NCI-H524 (cell line): ENCODE measurements at places on chromosomes 4 and X.

- DNase-seq = peak; percentile 55
Measured at GRCh38 chr4:5888222-5889001, 4.5 kb downstream of the CRMP1 start.

GRCh38 chr4:176793060-176793605, 411 bp upstream of the VEGFC start:
- DNase-seq = no peak

DNA sequence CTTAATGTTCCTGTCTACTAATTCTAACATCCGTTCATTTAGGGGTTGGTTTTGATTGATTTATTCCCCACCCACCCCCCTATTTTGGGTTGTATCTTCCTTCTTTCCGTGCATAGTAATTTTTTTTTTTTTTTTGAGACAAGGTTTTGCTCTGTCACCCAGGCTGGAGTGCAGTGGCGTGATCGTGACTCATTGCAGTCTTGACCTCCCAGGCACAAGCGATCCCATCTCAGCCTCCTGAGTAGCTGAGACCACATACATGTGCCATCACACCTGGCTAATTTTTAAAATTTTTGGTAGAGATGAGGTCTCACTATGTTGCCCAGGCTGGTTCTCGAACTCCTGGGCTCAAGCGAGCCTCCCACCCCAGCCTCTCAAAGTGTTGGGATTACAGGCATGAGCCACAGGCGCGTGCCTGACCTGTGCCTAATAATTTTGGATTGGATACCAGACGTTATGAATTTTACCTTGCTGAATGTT, 79.9 kb downstream of the ZFX start:
- no peak for DNase-seq

DNA sequence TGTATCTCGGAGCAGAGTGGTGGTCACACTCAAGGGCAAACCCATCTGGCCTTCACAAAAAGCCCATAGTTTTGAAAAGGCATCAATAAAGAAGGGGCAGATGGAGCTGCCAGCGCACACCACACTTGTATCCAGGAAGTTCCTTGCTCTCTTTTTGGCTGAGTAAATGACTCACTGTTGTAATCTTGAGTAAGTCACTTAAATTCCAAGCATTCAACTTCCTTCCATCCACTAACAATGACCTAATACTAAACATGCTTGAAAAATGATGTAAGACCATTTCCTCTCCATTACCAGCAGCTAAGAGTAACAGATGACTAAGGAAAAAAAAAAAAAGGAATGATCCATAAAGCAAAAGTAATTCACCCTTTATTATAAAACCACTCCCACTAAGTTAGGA, 32.4 kb upstream of the MYOZ2 start:
- no peak for DNase-seq

DNA sequence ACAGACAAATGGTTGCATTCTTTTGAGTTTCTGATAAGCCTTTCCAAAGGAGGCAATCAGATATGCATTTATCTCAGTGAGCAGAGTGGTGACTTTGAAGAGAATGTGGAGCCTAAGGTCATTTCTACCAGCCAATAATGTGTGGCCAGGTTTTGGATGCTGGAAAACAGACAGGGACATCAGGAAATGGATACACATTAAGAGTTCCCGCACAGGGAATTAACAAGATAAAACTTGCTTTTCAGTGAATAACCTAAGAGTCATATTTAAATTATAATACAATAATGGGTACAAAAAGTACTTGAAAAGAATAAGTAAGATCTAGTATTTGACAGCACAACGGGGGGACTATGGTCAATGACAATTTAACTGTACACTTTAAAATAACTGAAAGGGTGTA, 492.3 kb upstream of the FAM241A start:
- no peak for DNase-seq

GRCh38 chr4:136012220-136012619, 1520.1 kb downstream of the PCDH18 start:
- DNase-seq = no peak

GRCh38 chr4:74632634-74633033, 161.7 kb downstream of the BTC start:
- no peak for DNase-seq

DNA sequence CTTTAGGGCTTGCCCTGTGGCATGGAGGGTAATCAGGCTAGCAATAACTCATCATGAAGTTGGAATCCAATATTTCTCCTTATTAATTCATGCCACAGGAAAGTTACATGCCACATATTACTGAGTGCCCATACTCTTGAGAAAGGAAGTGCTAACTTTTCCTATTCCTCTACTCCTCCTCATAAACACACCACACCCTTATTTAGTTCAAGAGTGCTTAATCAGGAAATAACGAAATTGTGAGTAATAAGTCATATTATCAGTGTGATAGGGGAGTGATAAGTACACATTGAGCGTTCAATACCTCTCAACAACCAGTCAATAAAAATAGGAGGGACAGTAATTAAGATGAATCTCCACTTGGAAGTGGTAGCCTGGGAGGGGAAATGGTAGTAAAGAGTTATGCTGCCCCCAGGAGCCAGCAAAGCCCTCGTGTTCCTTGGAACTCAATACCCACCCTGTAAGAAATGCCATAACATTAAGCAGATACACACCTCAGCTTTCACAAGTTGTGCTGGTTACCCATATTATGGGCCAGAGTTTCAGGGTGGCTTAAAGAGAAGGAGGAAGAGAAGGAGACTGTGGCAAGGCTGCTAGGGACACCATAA, 410.0 kb upstream of the NR3C2 start:
- DNase-seq = no peak

DNA sequence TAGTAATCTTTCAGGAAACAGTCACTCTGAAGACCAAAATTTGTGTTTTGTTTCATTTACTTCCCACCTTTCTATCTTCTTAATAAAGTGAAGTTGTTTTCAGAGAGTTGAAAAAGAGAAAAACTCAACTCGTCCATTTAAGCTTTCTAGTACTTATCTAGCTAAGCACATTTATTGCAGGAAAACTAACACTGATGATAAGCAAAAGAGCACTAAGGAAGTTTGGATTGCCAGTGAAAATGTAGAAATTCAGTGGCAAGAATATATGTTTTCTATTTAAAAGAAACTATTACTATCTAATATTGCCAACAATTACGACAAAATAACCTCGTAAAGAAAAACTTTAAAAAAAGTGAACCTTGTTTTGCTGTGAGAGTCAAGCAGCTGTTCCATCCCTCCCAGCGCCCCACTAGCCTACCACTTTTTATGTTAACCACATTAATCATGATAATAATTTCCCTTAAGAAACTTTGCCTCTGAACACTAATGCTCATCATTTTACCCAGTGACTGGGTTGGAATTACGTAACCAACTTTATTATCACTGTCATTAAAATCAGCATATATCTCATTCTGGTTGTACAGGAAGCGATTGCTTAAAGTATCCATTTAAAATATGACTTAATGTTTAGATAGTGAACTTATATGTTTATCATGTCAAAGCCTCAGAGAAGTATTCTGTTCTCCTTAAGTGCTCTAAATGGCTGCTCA, 24.8 kb downstream of the SPRY1 start:
- DNase-seq = no peak

GRCh38 chrX:103573202-103573601, 12.1 kb upstream of the TCEAL4 start:
- DNase-seq = no peak

GRCh38 chrX:2425286-2426071, 75.3 kb downstream of the DHRSX start:
- no peak for DNase-seq

DNA sequence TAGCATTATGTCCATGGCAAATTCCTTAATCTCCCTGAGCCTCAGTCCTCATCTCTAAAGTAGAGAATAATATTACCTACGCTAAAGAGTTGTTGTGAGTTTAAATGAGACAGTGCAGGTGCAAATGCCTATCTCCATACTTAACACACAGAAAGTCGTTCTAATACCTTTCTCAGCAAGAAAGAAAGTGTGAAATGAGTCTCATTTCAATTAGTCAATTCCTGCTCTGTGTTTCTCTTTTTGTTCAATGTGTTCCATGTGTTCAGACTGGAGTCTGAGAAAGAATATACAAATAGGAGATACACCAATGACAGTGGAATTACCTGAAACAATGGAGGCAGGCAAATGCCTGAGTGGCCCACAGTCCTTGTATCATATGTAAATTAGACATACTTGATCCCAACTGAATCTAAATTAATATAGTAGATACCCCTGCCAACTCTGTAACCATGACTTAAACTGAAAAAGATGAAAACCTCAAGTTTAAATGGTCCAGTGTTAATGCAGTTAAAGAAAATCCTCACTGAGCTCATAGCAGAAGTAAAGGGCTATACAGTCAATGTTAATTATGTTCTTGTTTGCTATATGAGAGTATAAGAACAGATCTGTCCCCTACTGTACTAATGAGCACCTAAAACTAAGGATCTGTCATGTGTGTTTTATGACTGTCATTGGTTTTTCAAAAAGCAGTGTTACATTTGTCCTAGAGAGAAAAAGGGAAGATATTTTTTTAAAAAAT, 68.2 kb downstream of the GPC3 start:
- DNase-seq = no peak

DNA sequence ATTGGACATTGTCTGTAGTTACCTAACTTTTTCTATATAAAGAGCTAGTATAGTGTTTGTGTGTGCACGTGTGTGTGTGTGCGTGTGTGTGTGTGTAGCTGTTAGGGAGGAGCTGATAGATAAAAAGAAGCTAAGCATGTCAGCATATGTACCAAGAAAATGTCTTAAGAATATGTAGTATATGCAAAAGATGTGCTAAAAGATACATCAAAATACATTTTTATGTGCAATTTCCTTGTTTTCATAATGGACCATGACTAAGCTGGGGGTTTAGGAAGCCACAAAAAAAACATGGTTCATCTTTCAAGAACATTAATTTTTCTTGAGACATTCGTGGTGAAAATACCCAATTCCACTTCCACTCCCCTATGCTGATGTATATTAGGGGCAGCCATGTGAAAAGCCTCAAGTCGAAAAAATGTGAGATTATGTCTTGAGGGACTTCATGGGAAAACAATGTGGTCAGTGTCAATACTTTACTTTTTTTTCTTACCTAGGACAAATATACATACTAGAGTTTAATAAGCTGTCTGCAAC, 1599.7 kb downstream of the ARAP2 start:
- DNase-seq = no peak

- no peak for DNase-seq
Measured at GRCh38 chr4:41296995-41297394, 40.3 kb downstream of the UCHL1 start.

DNA sequence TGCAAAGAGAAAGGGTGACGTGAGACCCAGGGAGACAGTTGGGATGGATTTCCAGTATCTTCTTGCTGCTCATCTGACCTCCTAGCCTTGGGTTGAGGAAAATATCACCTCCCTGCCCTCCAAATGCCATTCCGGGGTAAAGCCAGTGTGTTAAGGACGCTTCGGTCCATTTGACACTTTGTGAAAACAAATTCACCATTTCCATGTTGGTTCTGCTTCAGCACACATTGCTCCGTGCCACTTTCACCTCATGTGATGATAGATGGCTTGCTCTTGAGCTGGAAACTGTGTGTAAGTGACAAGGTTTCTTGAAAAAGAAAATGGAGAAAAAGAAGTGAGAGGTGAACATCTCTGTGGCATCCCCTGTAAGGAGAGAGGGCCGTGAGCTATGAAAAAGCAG, 256.1 kb upstream of the PGRMC2 start:
- no peak for DNase-seq

DNA sequence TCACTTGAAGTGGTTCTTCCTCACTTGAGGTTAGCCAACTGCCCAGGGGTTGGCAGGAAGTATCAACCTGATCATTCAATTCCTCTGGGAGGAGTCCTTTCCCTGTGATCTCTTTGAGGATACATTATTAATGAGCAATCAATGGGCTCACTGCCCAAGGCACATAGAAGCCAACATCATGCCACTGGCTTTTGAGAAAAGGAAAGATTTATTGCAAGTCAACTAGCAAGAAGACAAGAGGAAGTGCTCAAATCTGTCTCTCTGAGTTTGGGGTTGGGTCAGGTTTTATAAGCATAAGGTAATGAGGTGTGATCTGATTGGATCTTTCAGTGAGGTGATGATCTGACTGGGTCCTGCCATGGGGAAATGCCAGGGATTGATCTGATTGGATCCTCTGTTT, 39.6 kb downstream of the FGFBP1 start:
- no peak for DNase-seq

DNA sequence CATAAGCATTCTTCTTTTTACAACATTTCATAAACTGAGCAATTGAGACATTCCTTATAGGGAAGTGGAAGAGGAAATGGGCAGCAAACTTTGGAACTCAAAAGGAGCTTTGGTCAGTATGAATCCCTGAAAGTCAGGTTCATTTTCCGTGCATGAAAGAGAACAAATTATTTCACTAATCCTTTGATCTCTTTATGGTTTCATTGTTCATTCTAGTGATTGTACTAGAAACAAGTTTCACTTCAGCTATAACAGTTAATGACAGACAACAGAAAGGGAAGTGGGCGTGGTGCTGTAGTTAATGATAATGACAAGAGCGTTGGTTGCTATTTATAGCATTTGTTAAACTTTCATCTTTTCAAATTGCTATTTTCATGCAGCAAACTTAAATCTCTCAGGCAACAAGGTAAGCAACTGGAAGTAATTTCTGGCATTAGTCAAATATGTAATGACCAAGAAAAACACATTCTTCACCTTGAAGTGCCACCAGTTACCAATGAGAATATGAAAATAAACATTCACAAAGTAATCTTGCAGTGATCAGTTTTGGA, 98.4 kb downstream of the AREG start:
- no peak for DNase-seq
